ENCODE measurements at places on chromosomes 16 and 17. TPM values are rescaled to one million over a fixed set of nuclear protein-coding genes. Genes with fewer than 3 reads are reported as not detected.
A peak's percentile ranks its signal among the peaks of the same experiment; 100 is the strongest.

Gene SCGB1C2
- total RNA-seq = not detected

Gene DRC3
- 0.18 TPM for total RNA-seq

Gene ABCC11
- total RNA-seq = 0.16 TPM

- H3K27me3 ChIP-seq = no peaks in the 10 kb centered on the region
- H3K4me3 ChIP-seq = no peak overlapping the region
- peaks cover 15% of the 10 kb centered on the region for H3K4me1 ChIP-seq
- DNase-seq = no peak
Observed at GRCh38 chr17:67157732-67158639, 87.0 kb downstream of the HELZ start.

DNA sequence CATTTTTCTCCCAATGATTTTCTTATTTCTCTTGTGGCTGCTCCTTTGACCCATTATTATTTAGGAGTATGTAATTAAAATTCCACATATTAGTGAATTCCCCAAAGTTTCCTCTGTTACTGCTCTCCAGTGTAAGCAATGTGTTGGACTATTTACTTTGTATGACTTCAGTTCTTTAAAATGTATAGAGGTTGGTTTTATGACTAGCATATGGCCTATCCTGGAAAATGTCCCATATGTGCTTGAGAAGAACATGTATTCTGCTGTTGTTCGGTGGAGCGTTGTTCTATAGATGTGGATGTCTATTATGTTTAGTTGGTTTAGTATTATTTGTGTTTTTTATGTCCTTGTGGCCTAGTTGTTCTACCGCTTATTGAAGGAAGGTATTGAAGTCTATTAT is 6.0 kb upstream of the NT5M start:
- no peak overlapping the region for H3K4me3 ChIP-seq
- H3K27me3 ChIP-seq = no peaks in the 10 kb centered on the region
- peaks cover 24% of the 10 kb centered on the region for H3K4me1 ChIP-seq
- H3K36me3 ChIP-seq = no peaks in the 10 kb centered on the region
- DNase-seq = no peak

DNA sequence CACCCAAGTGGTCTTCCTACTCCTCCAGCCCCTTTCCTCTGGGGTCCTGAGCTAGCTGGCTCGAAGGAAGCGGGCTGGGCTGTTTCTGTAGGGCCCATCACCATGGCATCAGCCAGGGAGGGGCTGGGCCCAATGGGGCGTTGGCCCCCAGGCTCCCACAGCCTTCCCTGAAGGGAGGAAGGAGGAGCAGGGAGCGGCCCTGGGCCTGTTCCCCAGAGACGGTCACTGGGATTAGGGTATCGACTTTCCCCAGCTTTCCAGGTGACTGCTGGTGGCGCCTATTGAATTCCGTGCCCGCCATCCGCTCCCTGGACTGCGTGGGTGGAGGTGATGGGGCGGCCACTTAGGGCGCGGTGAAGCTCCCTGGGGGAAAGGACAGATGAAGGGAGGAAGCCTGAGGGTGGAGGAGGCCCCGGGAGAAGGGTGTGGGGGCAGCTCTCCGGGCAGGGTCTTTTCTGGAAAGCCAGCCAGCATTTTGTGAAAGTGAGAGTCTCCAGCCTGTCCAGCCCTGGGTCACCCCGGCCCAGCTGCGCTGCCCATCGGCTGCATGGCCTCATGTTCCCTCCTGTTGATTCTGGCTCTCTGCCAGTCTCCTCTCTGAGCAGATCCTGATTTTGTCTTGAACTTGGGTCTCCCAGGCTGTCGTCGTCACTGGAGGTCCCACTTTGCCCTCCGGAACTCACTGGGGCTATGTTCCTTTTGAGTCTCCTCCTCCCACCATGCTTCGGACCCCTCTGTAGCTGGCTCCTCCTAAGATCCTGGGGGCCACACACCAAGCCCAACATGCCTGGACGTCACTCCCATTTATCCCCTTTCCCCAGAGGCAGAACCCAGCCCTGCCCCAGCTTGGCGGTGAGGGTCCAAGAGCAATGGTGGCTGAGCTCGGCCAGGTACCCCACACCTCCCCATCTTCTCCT is 9.8 kb downstream of the NHERF1 start:
- no peaks in the 10 kb centered on the region for H3K27me3 ChIP-seq
- peaks cover 75% of the 10 kb centered on the region for H3K4me1 ChIP-seq
- peak overlapping the region; percentile 72 for H3K27ac ChIP-seq
- H3K4me3 ChIP-seq = peak overlapping the region; percentile 53
- peaks cover 4% of the 10 kb centered on the region for H3K36me3 ChIP-seq
- no peak for DNase-seq

- H3K27me3 ChIP-seq = no peaks in the 10 kb centered on the region
- H3K4me3 ChIP-seq = no peak overlapping the region
- no peak for DNase-seq
- H3K36me3 ChIP-seq = peaks cover 15% of the 10 kb centered on the region
- no peak overlapping the region for H3K27ac ChIP-seq
Observed at GRCh38 chr17:4463818-4464476, 30.2 kb downstream of the SPNS3 start.

- H3K4me3 ChIP-seq = no peak overlapping the region
- peaks cover 31% of the 10 kb centered on the region for H3K27me3 ChIP-seq
- H3K36me3 ChIP-seq = peaks cover 16% of the 10 kb centered on the region
Observed at GRCh38 chr16:1980770-1981087, 540 bp downstream of the NOXO1 start.

DNA sequence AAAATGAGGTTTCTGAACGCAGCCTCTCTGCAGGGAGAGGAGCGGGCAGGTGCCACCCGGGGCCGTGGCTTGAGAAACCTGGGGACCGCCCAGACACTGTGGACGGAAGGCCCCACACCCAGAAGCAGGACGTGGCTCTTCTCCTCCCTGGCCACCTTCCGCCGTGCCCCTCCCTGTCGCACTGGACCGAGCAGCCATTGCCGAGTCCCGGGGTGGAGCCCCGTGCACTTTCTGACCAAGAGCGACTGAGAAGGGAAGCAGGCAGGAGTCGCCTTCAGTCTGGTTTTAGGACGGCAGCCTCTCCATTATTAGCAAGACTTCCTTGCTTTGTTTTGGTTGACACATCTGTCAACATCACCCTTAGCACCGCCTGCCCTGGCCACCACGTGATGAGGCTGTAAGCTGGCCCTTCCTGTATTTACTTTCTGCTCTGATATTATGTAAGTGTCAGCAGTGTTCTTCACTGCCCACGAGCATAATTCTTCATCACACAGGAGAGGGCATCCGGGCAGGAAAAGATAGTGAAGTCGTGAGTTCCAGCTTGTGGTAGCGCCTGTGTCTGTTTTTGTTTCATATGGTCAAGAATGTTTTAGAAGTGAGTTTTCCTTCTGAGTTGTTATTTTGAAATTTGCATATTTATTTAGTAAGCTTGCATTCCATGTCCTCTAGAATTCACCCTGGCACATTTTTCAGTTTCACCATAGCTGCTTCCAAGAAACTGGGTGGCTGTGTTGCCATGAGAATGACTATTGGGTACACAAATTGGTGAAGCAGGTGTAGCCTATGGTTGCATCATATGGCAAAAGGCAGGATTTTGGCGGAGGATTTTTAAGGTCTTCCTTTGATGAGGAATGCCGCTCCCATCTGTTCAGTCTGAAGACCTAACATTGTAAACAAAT is 1.0 kb downstream of the HERPUD1 start:
- peaks cover 54% of the 10 kb centered on the region for H3K36me3 ChIP-seq
- peak overlapping the region; percentile 97 for H3K27ac ChIP-seq
- DNase-seq = peak; percentile 46
- no peaks in the 10 kb centered on the region for H3K27me3 ChIP-seq
- H3K4me1 ChIP-seq = peaks cover 46% of the 10 kb centered on the region
- H3K4me3 ChIP-seq = peak overlapping the region; percentile 98

- DNase-seq = no peak
- peaks cover 8% of the 10 kb centered on the region for H3K27me3 ChIP-seq
- peaks cover 3% of the 10 kb centered on the region for H3K36me3 ChIP-seq
Observed at GRCh38 chr17:69069226-69069750, 8.6 kb upstream of the ABCA9 start.

GRCh38 chr17:60169921-60170817 is 20.4 kb downstream of the CA4 start:
- H3K27me3 ChIP-seq = peaks cover 3% of the 10 kb centered on the region
- H3K27ac ChIP-seq = peak overlapping the region; percentile 75
- H3K36me3 ChIP-seq = no peaks in the 10 kb centered on the region
- DNase-seq = no peak
- peak overlapping the region; percentile 9 for H3K4me3 ChIP-seq

GRCh38 chr17:49360796-49361128 is 1.3 kb downstream of the ZNF652 start:
- no peaks in the 10 kb centered on the region for H3K36me3 ChIP-seq
- peaks cover 51% of the 10 kb centered on the region for H3K4me1 ChIP-seq
- H3K27ac ChIP-seq = peak overlapping the region; percentile 95
- H3K27me3 ChIP-seq = no peaks in the 10 kb centered on the region
- H3K4me3 ChIP-seq = peak overlapping the region; percentile 93
- DNase-seq = no peak

- H3K36me3 ChIP-seq = no peaks in the 10 kb centered on the region
- no peaks in the 10 kb centered on the region for H3K4me1 ChIP-seq
Observed at GRCh38 chr16:85284141-85284817, 172.0 kb upstream of the CIBAR2 start.

DNA sequence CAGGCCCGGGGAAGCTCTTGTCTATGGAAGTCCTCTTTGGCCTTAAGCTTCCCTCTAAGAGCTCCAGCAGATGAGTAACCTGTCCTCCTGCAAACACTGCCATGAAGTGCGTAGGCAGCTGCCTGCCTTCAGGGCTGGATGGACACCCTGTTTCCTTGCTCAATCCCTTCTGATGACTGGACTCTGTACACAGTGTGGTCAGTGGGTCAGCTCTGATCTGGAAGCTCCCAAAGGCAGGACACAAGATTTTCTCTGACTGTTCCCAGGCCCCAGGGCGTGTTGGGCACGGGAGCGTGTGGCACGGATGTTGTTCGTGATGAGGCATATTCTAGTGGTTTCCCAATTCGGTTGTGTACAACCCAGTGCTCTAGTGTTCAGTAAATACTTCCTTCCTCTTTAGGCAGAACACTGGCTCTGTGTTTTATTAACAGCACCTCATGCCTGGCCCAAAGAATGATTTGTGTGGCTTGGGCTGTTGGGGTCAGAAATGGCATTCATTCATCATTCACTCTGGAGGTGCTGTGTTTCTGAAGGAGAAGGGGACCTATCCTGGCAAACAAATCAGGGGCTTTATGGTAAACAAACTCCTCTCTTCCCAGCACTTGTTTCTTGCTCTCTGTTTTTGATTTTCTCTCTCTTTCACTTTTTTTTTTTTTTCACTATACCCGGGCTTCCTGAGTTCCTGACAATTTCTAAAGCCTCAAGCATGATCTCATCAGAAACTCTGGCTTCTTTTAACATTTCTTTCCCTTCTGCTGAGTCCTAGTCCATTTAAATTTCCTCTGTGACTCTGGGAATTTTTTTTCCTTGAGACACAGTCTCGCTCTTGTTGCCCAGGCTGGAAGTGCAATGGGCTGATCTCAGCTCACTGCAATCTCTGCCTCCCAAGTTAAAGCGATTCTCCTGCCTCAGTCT is 12.0 kb upstream of the RNF157 start:
- no peaks in the 10 kb centered on the region for H3K27me3 ChIP-seq
- peaks cover 53% of the 10 kb centered on the region for H3K4me1 ChIP-seq
- peak overlapping the region; percentile 66 for H3K4me3 ChIP-seq
- H3K27ac ChIP-seq = peak overlapping the region; percentile 94

DNA sequence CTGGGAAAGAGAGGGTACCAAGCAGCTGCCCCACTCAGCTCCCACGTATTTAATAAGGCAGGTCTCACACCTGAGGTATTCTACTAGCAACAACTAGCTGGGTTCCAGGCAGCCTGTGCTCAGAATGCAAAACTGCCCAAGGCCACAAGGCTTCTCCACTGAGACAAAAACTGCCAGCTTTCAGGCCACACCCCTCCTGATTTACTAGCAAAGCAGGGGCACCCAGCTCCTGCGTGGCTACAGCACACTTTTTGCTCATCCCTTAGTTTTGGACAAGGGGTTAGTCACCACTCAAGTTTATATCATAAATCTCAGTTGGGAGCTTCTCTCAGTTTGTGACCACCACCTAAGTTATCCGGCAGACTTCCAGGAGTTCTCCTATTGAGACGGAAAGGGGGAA is 494.6 kb downstream of the CDH11 start:
- no peak overlapping the region for H3K27ac ChIP-seq
- no peaks in the 10 kb centered on the region for H3K36me3 ChIP-seq
- no peak overlapping the region for H3K4me3 ChIP-seq

DNA sequence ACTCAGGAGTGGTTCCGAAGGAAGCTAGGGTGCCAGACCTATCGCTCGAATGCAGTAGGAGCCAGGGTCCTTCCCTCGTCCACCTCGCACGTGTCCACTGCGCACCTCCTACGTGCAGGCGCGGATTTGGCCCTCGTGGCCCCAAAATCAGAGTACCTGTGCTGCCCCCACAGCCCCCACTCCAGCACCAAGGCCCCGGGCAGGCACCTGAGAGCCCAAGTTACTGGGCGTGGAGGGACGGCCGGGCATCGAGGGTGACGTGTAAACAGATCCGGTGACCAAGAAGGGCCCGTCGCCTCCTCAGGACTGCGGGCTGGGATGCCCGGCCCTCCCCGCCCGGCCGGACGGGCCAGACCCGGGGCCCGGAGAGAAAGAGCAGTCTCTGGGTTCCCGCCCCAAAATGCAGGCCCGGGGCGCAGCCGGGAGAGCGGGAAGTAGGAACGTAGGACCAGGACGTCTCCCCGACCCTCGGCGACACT is 492 bp downstream of the SLC25A39 start:
- peak overlapping the region; percentile 88 for H3K4me3 ChIP-seq
- DNase-seq = no peak
- peaks cover 18% of the 10 kb centered on the region for H3K36me3 ChIP-seq

DNA sequence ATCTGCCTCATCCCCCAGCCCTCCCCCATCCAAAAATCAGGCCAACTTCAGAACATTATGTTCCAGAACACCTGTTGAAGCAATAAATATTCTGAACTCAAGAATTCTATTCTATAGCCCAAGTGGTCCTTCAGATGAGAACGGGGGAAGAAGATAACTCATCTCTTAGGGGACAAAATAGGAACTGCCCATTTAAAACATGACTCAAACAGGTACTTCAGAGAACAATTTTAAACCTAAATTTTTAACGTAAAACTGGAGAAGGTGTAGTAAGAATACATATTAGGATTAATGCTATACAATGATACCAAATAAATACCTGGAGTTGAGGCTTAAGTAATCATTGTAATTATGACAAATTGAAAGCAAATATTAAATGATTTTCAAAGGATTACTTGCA is 112.1 kb downstream of the CDYL2 start:
- H3K4me3 ChIP-seq = no peak overlapping the region
- H3K4me1 ChIP-seq = peaks cover 28% of the 10 kb centered on the region
- peaks cover 7% of the 10 kb centered on the region for H3K36me3 ChIP-seq
- H3K27ac ChIP-seq = no peak overlapping the region
- H3K27me3 ChIP-seq = peaks cover 4% of the 10 kb centered on the region
